ENCODE measurements at places on chromosomes 1 and 21. TPM values are rescaled to one million over a fixed set of nuclear protein-coding genes. Genes with fewer than 3 reads are reported as not detected.

DNA sequence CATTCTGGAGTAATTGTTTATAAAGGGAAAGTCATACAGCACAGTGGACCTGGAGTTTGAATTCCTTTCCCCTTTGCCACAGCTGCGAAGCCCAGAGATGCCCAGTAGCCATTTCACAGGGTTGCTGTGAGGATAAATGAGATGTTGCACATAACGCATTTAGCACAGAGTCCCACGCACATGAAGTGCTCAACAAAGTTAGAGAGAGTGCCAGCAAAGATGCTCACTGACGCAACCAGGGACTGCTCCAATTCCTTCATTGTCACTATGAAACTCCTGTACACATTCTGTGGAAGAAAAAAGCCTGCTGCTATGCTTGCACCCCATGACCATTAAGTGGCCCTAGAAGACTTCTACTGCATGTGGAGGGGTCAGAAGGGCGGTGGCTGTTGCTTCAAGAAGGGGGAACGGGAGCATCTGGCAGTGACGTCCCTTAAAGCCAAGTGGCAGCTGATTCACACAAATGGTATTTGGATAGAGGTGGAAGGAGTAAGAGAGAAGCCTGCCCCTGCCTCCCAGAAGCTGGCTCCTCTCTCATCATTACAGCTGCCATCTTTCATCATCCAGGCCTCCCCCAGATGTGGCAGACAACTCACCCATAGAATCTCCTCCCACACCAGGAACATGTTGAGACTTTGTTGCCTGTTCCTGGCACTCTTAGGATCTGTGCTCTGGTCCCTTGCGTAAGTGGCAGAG, 26.5 kb upstream of the VAV3 start:
- no peak overlapping the region for H3K27ac ChIP-seq
- H3K4me3 ChIP-seq: no peak overlapping the region
- H3K36me3 ChIP-seq: no peaks in the 10 kb centered on the region
- DNase-seq: no peak
- H3K4me1 ChIP-seq: no peaks in the 10 kb centered on the region

DNA sequence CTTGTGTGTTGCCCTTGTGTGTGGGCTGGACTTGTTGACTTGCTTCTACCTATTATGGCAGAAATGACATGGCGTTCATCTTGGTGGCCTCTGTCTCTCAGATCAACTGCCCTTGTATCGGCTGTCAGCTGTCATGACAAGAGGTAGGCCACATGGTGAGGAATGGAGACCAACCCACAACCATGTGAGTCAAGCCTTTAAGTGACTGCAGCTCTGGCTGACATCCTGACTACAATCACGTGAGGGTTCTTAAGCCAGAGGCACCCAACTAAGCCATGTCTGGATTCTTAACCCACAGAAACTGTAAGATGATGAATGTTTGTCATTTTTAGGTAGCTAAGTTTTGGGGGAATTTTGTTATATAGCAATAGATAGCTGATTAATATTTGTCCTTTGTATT, 82.1 kb downstream of the KCND3 start:
- no peaks in the 10 kb centered on the region for H3K4me1 ChIP-seq
- H3K36me3 ChIP-seq: no peaks in the 10 kb centered on the region
- no peak overlapping the region for H3K27ac ChIP-seq
- H3K4me3 ChIP-seq: no peak overlapping the region
- no peak for DNase-seq

Gene SPRR2B
- not detected for total RNA-seq

GRCh38 chr1:158019171-158019868, 25.9 kb downstream of the KIRREL1 start:
- H3K27me3 ChIP-seq: no peaks in the 10 kb centered on the region
- DNase-seq: no peak
- H3K27ac ChIP-seq: peak overlapping the region; percentile 83
- H3K36me3 ChIP-seq: no peaks in the 10 kb centered on the region
- no peak overlapping the region for H3K4me3 ChIP-seq
- H3K4me1 ChIP-seq: peaks cover 82% of the 10 kb centered on the region

DNA sequence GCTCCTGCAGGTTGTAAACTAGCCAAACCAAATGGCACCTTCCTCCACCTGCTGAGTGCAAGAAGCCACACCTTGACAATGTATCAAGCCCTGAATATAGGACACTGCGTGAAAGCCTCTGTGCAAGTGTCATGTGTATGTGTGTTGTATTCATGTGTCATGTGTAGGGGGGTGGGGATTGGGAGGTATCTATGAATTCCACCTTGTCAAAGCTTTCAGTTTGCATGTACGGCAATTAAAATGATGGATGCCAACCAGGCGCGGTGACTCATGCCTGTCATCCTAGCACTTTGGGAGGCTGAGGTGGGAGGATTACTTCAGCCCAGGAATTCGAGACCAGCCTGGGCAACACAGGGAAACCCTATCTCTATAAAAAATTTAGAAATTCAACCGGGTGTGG, 19.8 kb downstream of the CD34 start:
- H3K27ac ChIP-seq: peak overlapping the region; percentile 79
- H3K27me3 ChIP-seq: no peaks in the 10 kb centered on the region
- H3K4me3 ChIP-seq: no peak overlapping the region
- peak; percentile 5 for DNase-seq

DNA sequence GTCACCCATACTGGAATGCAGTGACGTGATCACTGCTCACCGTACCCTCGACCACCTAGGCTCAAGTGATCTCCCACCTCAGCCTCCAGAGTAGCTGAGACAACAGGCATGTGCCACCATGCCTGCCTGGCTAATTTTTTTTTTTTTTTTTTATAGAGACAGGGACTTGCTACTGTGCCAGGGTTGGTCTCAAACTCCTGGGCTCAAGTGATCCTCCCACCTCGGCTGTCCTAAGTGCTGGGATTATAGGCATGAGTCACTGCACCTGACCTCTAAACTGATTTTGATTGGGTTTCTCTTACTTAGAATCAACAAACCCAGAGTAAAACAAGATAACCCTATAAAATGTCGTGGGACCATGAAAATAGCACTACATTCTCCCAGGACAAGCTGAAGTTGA, 112.0 kb downstream of the UBE2U start:
- DNase-seq: no peak
- no peak overlapping the region for H3K27ac ChIP-seq
- no peaks in the 10 kb centered on the region for H3K27me3 ChIP-seq
- H3K4me1 ChIP-seq: no peaks in the 10 kb centered on the region
- H3K4me3 ChIP-seq: no peak overlapping the region
- no peaks in the 10 kb centered on the region for H3K36me3 ChIP-seq

DNA sequence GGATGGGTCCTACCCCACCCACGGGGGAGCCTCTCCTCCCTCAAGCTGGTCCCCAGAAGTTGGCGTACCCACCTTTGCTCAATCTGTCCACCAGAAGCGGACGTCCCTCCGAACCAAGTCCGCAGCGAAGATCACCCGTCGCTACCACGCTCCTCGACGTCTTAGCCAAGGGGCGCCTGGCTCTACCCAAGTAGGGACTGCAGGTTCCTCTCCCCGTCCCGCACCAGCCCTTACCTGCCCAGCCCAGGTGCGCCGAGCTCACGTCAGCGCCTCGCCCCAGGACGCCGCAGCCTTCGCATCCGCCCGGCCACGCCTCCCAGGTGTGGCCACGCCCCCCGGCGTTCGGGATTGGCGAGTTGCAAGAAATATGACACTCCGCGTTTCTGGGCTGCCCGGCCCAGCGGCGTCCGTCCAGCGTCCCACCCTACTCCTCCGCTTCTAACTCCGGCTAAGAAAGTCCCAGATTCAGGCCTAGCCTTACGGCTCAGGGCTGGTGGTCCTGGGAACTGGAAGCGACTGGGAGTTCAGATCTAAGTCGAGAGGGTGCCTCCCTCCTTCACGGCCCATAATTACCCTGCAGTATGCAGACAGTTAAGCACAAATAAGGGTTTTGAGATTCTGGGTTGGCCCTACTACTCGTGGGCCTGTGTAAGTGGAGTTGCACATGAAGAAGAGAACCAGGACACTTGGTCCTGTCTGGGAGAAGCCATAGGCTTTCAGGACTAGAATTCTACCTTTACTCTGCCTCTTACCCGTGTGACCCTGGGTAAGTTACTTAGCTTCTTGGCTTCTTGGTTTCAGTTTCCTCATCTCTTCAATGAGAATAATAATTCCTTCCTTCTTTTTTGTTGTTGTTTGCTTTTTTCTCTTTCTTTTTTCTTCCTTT, at the start of gene IRF6:
TSS of gene IRF6 (minus strand) at position 268 of the 886 bp plus-strand sequence. CDS start 4,729 bp downstream, outside the sequence.
- peak within 1 kb of the TSS; percentile 89 for H3K27ac ChIP-seq
- H3K36me3 ChIP-seq: no peaks in the 10 kb centered on the region
- DNase-seq: peak; percentile 98
- H3K4me1 ChIP-seq: peaks cover 8% of the 10 kb centered on the region
- H3K4me3 ChIP-seq: peak within 1 kb of the TSS; percentile 46

GRCh38 chr1:172662464-172663109, 3.7 kb downstream of the FASLG start:
- no peak overlapping the region for H3K27ac ChIP-seq

Gene ABL2
- 16.1 TPM for total RNA-seq

- DNase-seq: peak; percentile 63
- no peak overlapping the region for H3K27ac ChIP-seq
- H3K4me3 ChIP-seq: no peak overlapping the region
- no peaks in the 10 kb centered on the region for H3K36me3 ChIP-seq
- H3K4me1 ChIP-seq: peaks cover 38% of the 10 kb centered on the region
Observed at GRCh38 chr1:117363571-117364048, 3.6 kb upstream of the MAN1A2 start.

DNA sequence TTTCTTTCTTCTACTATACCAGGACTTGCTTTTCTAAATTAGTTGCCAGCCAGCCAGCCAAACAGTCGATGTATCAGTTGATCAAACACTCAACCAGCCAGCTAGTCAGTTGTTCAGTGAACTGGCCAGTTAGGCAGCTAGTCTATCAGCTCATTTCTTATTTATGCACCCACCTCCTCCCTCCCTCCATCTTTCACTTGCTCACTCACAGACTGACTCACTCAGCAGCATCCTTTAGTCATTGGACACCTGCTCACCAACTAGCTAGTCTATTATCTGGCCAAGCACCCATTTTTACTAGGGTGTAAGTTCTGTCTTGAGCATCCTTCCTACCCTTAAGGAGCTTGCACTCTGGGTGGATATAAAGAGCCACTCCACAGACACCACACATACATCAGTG, 5.9 kb upstream of the SPRR4 start:
- H3K27ac ChIP-seq: no peak overlapping the region
- H3K4me1 ChIP-seq: no peaks in the 10 kb centered on the region
- H3K4me3 ChIP-seq: no peak overlapping the region

- no peaks in the 10 kb centered on the region for H3K36me3 ChIP-seq
- no peaks in the 10 kb centered on the region for H3K27me3 ChIP-seq
- H3K4me3 ChIP-seq: no peak overlapping the region
- H3K4me1 ChIP-seq: no peaks in the 10 kb centered on the region
- no peak for DNase-seq
Observed at GRCh38 chr1:187641463-187641862, 812.7 kb downstream of the PLA2G4A start.

Gene GPATCH4
- 13.4 TPM for total RNA-seq

DNA sequence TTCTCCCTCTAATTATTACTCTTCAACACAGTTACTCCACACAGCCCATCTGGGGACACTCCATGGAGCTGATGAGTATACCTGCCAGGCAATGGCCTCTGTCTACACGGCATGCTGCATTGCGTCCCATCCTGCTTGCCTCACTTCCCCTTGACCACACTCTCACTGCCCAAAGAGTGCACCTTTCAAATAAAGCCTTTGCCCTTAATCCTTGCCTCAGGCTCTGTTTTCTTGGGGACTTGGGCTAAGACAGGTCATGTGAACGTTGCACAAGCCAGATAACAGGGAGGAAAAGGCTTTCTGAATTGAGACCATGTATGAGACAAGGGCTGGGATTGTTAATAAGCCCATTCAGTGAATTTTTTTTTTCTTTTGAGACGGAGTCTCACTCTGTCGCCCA, 40.0 kb upstream of the SIM2 start:
- H3K36me3 ChIP-seq: no peaks in the 10 kb centered on the region

- peak; percentile 61 for DNase-seq
- H3K27me3 ChIP-seq: no peaks in the 10 kb centered on the region
- no peaks in the 10 kb centered on the region for H3K36me3 ChIP-seq
- H3K27ac ChIP-seq: peak overlapping the region; percentile 92
- peaks cover 74% of the 10 kb centered on the region for H3K4me1 ChIP-seq
Observed at GRCh38 chr1:225820522-225821120, 10.7 kb downstream of the EPHX1 start.

Gene OR10K2
- not detected for total RNA-seq

DNA sequence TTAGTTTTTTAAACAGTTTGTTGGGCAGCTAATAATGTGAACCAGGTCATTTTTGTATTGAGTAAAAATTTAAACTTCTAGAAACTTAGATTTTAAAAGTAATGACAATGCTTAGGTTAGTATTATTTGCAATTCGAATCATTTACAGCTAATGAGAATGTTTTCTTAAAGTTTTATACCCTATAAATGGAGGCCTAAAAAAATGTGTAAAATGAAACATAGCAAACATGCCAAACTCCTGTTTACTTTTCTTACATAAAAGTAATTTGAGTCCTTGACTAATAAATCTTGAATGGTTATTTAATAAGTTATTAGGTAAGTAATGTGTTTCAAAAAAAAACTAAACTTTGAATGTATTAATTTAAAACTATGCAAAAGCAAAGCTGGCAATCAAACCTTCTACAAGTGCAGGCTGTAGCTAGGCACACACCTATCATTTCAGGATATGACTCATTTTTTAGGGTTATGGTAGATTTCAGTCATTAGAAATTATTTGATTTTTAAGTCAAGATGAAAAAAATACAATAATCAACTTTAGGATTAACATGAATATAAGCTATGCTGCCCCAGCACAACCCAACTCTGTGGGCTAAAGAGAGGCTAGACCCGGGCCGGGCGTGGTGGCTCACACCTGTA, 41.5 kb downstream of the CLSTN1 start:
- H3K27ac ChIP-seq: no peak overlapping the region
- H3K4me1 ChIP-seq: peaks cover 16% of the 10 kb centered on the region
- no peaks in the 10 kb centered on the region for H3K27me3 ChIP-seq
- DNase-seq: no peak
- H3K36me3 ChIP-seq: no peaks in the 10 kb centered on the region
- H3K4me3 ChIP-seq: no peak overlapping the region

Gene ANGPTL3
- not detected for total RNA-seq

DNA sequence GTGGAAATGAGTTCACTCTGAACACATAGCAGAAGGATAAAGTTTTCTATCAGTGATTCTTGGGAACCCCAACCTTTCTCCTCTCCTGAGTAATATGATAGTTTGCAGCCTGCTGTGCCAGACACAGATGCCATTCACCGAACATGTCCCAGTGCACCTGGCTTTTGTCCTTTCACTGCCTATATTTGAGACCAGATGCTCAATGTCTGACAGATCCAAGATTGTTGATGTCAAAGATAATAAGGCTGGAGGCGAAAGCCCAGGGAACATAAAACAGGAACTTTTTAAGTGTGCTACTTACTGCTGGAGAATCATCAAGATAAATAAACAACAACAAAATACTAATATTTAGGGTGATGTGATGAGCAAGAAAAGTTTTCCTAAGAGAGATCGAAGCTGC, 139.3 kb downstream of the TIAM1 start:
- no peaks in the 10 kb centered on the region for H3K27me3 ChIP-seq
- no peak overlapping the region for H3K4me3 ChIP-seq

Gene ASTN1
- 2.4 TPM for total RNA-seq

Data from stomach (tissue), 19 donors.